Glutamatergic neuron (in vitro differentiated cells): ENCODE measurements at places on chromosomes 1 and 21.

GRCh38 chr1:33466159-33466558 lies 6.3 kb upstream of the ZSCAN20 start:
- no peak for DNase-seq

GRCh38 chr21:36904093-36904666 lies 62.3 kb downstream of the HLCS start:
- DNase-seq, result no peak

DNA sequence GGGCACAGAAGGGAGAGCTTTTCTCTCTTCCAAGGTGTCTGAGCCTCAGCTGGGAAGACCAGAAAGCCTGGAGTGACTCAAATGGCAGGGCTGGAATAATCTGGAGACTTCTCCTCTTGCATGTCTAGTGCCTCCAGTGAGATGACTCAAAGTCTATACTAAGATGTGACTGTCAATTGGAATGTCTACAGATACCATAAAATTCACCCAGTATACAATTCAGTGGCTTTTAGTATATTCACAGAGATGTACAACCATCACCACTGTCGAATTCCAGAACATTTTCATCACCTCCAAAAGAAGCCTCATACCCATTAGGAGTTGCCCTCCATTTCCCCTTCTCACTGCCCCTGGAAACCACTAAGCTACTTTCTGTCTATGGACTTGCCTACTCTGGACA lies 47.9 kb upstream of the CNN3 start:
- DNase-seq, result no peak

GRCh38 chr1:204885790-204886189 lies 15.1 kb downstream of the NFASC start:
- DNase-seq, result no peak

- no peak for DNase-seq
Observed at GRCh38 chr1:18032172-18032859, 75.3 kb upstream of the IGSF21 start.

DNA sequence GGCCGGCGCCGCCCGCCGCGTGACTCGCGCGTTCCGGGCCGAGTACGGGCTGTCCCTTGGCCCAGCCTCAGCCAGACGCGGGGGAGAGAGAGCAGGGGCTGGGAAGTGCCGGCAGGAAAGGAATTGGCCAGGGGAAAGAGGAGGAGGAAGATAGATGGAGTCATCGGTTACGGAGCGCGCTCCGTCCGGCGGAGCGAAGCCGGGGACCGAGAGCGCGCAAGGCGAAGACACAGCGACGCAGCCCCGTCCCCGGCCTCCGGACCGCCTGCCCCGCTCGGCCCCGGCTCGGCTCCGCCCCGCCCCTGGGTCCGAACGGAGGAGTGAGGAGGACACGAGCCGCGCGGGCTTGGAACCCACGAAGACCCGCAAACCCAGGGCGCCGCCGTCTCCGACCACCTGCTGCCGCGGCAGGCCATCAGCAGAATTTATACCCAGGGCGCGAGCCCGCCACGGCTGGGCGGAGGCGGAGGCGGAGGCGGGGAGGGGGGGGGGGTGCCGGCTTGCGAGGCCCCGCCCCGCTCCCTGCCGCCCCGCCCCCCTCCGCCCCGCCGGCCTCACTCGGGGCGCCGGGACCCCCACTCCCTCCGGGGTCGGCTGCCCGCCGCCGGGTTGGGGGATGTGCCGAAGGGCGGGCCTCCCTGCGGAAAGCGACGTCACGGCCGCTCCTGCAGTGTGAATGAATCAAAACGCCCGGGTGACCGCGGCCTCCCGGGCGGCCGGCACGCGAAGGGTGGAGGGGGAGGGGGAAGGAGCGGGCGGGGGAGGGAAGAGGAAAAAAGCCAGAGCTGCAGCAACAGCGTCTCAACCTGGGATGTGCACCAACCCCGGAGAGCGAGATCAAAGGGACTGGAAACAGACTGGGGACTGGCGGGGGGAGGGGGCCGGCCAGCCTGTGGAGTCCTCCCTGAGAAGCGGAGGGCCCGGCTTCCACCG lies at the start of gene LHX4:
Gene LHX4, plus strand, starts transcription at position 782 of the 933 bp plus-strand sequence. CDS start 266 bp downstream, outside the sequence.
- DNase-seq, result peak; percentile 56

- DNase-seq, result no peak
Observed at GRCh38 chr1:31689854-31690253, 14.0 kb downstream of the COL16A1 start.

GRCh38 chr1:90726986-90727480 lies 9.9 kb upstream of the BARHL2 start:
- DNase-seq, result no peak

DNA sequence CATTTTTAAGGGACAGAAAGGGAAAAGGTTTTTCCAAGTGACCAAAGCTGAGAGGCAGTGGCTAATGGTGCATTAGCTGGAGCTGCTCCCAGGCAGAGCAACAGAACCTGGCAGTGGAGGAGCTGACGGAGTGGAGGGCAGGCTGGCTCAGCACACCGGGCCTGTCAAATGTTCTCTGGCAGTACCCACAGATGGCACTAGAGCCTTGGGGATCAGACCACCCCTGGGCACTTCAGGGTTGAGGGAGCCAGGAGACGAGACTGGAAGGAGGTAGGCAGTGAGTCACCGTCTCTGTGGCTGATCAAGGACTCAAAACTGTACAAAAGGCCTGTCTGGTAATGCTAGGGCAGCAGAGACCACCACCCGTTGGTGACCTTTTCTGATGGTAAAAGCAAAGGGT lies 121.7 kb upstream of the KIAA0040 start:
- DNase-seq, result no peak

- DNase-seq, result no peak
Observed at GRCh38 chr1:27992276-27992675, 32.5 kb downstream of the XKR8 start.

DNA sequence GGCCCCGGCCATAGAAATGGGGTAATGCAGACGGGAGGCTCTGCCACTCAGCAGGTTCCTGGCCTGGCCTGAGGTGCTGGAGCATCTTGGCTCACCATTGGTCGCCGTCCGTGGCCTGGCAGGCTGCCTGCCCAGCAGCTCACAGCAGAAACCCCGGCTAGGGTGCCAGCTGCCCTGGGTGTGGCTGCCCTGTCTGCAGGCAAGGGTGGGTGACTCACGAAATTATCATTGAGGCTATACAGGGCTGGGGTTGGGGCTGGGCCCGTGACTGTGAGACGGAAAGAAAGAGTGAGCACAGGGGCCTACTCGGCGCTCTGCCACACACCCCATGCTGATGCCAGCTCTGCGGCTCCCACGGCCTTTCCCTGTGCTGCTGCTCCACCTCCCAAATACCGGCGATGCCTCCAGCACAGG lies 8.0 kb upstream of the PKP1 start:
- no peak for DNase-seq

DNA sequence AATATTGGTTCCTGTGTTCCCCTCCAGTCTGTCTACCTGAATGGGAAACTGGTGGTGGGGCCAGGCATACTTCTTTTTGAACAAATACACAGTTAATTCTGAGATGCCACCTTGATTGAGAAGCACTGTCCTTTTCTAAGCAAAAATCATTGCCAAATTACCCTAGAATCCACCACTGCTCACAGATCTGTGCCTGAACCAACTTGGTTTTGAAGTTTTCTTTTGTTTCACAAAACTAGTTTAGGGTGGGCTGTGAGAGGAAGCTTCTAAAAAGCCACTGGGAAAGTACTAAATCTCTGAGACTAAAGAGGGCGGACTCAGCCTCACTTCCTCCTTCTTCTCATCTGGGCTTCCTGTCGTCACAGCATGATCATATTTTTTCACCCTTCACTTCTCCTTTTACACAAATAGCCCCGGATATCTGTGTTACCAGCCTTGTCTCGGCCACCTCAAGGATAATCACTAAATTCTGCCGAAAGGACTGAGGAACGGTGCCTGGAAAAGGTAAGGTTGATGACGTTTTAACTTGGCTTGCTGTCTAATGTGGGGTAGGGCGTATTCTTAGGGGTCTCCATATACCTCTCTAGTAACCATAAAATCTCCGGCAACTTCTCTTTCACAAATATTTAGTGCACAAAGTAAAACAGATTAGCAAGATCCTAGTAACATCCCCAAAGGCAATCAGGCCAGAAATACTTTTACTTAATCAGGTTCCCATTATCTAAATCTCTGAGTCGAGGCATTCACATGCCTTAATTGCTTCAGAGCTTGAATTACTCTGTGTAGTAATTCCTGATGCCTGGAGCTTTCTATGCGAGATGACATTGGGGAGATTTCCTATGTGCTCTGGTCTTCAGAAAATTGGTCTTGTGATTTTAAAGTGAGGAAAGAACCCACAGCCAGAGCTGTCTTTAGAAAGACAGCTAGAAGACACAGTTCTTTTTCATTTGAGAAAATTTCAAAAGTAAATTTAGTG lies at the start of gene CD53:
Gene CD53, plus strand, starts transcription at position 404 of the 976 bp plus-strand sequence. CDS start 18,261 bp downstream, outside the sequence.
- DNase-seq, result no peak

DNA sequence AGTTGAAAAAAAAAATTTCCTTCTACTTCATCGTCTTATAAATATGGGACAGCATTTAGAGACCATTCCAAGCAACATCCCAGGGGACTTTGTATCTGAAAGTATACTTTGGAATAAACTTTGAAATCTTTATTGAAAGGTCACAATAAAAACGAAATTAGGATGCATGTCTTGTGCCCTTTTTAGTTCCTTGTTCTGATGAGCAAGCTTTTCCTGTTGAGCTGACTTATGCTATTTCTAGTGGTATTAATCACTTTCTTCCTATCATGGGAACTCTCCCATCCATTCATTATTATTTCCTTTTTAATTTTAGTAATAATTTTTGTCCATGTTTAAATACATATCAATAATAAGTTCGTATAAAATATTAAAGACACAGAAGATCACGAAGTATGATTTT lies 4.0 kb upstream of the GBP2 start:
- DNase-seq, result no peak

DNA sequence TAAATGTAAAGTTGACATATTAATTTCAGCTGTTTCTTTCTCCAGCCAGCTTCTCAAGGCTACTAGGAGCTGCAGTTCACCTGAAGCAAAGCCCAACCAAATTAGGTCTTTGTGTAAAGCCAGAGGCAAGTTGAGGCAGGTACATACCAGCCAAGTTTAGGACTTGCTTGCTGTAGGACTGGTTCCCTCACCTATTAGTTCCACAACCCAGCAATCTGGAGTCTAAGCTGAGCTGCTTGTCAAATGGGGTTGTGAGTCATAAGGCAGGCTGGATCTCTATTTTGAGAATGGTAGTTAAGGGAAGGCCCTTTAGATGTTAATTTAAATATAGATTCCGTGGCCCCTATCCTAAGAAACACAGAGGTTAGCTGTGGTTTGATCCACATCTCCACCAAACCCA lies 7.6 kb upstream of the FLG2 start:
- DNase-seq, result no peak

DNA sequence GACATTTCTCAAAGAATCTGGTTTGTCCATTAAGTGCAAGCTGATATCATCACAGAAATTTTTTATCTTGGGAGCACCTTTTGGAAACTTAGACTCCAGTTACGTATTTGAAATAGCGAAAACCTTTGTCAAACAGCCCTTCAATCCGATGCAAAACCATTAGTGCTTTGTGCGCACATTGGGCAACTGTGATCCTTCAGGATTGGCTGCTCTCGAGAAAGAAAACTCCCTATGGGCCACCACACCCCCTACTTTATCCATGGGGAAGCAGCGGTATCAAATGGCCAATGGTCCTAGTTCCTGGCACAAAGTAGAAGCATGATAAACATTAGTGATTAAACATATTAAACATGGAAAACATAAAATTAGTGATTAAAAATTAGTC lies 16.0 kb upstream of the CD55 start:
- no peak for DNase-seq

DNA sequence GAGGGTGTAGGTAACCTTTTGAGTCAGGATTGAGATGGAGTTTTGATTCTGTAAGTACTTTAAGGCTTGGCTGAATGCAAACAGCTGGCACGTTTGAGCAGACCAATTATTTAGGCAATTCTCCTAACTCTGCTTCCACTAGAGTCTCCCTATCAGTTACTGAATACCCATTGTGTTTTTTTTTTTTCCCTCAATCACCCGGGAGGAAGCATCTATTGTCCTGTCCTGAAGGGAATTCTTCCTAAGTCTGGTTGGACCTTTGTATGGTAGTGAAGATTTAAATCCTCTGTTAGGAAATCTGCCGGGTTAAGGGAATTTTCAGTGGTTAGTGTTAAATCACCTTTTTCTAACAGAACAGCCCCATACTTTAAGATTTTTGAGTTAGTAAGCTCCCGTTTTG lies 571.2 kb upstream of the USP24 start:
- DNase-seq, result no peak

DNA sequence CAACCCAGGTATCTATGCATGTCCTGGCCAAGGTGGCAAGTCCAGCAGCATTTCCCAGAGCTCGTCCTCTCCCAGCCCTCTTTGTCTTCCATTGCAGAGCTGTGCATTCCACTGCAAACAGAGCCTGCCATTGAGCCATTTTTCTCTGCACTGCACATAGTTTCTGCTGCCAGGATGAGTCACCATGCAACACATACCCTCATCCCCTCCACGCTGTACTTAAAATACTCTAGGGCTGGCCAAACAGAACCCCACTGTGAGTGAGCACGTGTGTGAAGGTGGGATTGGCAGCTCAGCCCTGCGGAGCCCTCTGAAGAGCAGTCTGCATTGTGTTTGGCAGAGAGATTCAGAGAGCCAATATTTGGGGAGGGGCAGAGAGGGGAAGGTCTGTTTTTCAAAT lies 3.9 kb upstream of the ATP1B1 start:
- no peak for DNase-seq

GRCh38 chr1:191629836-191630235 lies 528.4 kb upstream of the RGS18 start:
- no peak for DNase-seq

DNA sequence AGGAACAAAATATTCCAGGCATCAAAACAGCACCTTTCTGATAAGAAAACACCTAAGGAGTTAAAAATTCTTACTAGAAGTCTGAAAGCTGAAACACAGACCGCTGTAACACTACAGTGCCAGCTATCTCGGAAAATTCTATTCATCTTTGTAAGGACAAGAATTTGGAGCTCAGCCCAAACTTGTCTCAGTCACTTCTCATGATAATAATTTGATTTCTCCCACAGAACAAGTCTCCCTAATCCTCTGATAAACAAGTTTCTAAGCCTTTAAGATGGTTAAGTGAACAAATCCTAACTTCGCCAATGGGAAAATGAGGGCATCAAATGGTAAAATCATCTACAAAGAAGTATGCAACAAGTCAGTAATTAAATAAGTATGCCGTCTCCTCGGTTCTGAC lies 59.9 kb downstream of the SIPA1L2 start:
- DNase-seq, result no peak

DNA sequence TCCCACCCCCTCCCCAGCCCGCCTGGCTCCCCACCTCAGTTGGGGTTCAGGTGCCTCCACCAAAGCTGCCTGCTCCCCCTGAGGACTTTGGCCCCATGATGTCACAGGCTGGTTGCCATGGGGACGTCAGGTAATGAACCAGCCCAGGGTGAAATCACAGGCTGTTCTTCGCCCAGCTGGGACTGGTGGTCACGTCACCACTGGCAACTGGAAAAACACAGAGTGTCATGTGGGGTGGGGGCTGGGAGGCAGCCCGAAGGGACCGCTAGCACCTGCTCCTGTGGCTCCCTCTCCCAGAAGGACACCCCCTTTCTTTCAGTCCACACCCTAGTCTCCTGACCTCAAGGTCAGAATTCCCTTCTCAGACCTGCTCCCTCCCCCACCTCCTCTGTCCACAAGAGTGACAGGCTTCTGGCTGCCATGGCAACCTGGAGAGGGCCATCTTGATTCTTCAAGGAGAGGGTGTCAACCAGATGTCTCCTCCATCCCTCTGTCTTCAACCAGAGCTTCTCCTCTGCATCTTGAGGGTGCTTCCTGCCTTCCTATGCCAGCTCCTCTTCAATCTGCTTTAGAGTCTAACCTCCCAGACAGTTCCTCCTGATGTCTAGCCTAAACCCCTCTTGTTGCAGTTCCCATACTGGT lies 6.2 kb downstream of the FAM131C start:
- DNase-seq, result peak; percentile 74

GRCh38 chr1:14639291-14640050 lies 41.0 kb downstream of the KAZN start:
- no peak for DNase-seq
